BJ (cell line): ENCODE measurements at places on chromosomes 16 and 17. TPM values are rescaled to one million over a fixed set of nuclear protein-coding genes. Genes with fewer than 3 reads are reported as not detected.

Gene PPP1R1B
- not detected in 2 replicates for polyA plus RNA-seq

Gene TIMP2
- 319 and 361 TPM in 2 replicates for polyA plus RNA-seq

Gene TBC1D26
- polyA plus RNA-seq: 0.06 TPM in 1 of 2 replicates, not detected in the other

Gene EFCAB5
- 0.13 TPM in 1 of 2 replicates, not detected in the other for polyA plus RNA-seq

Gene ZG16
- polyA plus RNA-seq: not detected in 2 replicates

Gene USP32
- 23.8 and 38.4 TPM in 2 replicates for polyA plus RNA-seq

Gene ZNF768
- 14.0 and 17.2 TPM in 2 replicates for polyA plus RNA-seq
